NCI-H1417 treated with DMSO at 0.1 percent for 48 hours (cell line): ENCODE measurements at places on chromosomes 7 and 10.
A peak's percentile ranks its signal among the peaks of the same experiment; 100 is the strongest.

DNA sequence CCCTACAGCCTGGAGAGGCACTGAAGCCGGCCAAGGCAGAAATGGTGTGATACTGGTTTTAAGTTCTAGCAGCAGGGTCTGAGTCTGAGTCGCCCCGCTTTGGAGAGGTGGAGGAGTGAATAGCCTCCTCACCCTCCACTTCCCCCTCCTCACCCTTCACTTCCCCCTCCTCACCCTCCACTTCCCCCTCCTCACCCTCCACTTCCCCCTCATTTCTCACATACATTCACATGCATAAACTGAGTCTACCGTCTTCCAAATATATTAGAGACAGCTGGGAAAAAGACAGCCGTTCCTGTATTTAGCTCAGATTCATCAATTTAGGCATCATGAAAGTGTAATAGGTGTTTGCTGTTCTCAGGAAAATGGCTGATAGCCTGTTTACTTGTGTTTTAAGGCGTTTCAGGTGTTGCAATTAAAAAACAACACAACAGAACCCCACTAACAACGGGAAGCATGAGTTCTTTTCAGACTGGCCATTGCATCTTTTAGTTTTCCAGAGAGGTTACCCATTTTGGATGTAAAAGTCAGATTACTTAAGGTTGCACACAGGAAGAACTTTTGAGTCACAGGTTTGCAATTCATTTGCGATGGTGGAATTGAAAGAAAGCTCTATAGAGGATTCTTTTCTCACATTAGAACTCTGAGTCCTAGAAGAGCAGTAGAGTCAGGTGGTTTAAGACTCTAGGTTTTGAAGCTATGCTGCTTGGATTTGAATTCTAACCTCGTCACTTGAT lies 861 bp downstream of the NRBF2 start:
- DNase-seq, result no peak

DNA sequence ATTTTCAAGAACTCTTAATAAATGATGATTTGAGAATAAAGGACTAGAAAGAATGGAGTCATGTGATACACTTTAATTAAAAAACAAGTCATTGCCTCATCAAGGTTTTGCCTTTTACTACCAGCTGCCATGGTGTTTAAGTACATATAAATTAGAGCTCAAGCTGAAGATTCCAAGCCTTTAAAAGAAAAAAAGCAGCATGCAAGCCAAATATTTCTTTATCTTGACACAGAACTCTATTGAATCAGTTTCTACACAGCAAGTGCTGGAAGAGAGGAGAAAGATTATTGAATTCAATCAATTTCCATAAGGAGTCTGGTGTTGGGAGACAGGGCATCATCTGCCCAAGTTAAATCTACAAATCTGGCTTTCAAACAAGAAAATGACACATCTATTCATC lies 347.9 kb downstream of the WDR11 start:
- no peak for DNase-seq

GRCh38 chr10:28684157-28684985 lies 7.0 kb downstream of the BAMBI start:
- DNase-seq, result no peak

DNA sequence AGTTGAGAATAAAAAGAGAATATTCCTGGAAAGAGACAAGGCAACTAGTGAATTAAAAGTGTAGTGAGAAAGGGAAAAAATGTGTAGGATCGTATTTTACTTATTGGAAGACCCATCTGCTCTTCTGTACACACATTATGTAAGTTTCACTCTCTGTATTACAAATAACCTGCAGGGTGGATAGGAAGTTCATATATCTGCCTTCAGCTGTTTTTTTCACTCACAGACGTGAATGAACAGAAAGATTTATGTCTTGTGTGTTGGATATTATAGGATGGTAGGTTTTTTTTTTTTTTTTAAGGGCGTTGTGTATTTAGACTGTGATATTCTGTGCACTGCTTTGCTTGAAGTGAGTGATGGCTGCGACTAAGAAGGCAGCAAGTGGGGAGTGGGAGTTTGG lies 266.5 kb downstream of the AUTS2 start:
- DNase-seq, result no peak

DNA sequence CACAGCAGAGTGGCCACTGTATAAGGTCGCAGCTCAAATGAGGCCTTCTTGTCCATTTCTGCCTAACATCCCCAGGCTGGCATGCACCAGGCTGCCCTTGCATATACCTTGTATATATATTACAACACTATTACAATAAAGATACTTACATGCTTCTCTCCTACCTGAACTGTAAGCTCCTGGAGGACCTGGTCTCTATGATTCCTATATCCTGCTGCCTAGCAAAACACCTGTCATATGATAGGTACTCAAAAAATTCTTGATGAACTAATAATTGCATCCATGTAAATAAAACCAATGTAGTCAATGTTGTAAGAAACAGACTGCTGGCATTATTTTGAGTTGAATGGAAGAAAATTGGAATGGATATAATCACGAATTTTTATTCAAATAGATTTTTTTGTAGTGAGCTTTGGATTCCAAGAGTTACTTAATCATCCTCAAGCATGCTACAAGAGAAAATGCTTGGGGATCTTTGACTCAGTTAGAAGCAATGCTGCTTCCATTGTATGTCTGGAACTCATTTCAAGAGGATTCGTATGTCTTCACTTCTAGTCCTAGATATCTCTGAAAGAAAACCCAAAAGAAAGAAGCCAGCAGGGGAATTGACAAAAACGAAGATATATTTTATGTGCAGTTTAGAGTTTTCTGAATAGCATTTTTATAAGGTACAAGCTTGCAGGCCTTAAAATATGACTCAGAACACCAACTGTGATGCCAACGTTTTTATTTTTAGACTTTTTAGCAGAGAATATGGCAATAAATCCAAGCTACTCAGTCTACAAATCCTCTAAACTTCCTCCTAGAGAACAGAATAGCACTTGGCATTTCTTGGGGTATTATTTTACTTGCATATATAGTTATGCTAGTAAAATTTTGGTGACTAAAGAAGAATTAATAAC lies 53.1 kb downstream of the OSBPL3 start:
- DNase-seq, result no peak

DNA sequence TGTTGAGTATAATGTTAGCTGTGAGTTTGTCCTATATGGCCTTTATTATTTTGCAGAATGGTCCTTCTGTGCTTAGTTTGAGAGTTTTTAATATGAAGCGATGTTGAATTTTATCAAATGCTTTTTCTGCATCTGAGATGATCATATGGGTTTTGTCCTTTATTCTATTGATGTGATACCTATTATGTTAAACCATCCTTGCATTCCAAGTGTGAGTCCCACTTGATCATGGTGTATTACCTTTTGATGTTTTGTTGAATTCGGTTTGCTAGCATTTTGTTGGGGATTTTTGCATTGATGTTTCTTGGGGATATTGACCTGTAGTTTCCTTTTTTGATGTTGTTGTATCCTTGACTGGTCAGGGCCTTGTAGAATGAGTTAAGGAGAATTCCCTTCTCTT lies 166.4 kb downstream of the MLLT10 start:
- DNase-seq, result no peak

- DNase-seq, result no peak
Observed at GRCh38 chr7:100152937-100153666, 4.4 kb downstream of the LAMTOR4 start.

- peak; percentile 43 for DNase-seq
Observed at GRCh38 chr7:141072548-141073172, 1.2 kb upstream of the TMEM178B start.

GRCh38 chr10:74337330-74338016 lies 186.5 kb downstream of the ADK start:
- DNase-seq, result no peak

GRCh38 chr10:100664316-100665149 lies 80.8 kb upstream of the PAX2 start:
- DNase-seq, result no peak

DNA sequence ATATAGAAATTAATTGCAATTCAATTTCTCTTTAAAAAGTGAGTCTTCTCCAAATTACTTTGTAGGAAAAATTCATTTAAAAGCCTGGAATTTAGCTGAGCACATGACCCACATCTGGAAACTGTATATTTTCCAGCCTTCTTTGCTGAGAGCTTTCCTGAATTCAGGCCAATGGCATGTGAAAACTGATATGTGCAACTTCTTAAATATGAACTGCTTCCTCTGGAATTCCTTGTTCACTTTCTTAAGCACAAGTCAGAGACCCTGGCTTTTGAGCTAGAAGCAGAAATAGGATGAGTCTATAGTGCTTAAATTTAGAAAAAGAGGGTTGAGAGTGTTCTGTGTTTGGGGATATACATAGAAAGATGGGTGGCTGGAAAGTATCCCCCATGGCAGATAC lies 365.1 kb upstream of the MTPN start:
- DNase-seq, result no peak

DNA sequence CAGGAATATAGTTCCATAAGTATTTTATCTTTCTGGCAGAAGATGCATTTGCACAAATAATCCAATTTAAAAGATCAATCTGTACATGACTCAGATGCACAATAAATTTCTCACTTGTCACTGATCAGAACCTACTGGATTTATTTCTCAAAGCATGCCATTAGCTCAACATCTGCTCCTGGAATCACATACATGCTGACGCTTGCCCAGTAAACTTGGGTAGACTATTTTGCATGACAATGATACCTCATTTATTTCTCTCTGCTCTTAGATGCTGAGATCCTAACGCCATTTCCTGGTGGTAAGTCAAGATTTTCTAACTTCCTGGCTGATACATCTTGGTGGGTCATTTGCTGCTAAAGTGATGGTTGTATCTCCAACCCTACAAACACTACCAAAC lies 33.8 kb upstream of the C10orf120 start:
- DNase-seq, result no peak

- no peak for DNase-seq
Observed at GRCh38 chr10:127585519-127586023, 36.5 kb downstream of the NPS start.

GRCh38 chr10:3887404-3887803 lies 102.4 kb upstream of the KLF6 start:
- DNase-seq, result no peak

GRCh38 chr7:97022491-97023306 lies 1.9 kb downstream of the DLX5 start:
- no peak for DNase-seq

DNA sequence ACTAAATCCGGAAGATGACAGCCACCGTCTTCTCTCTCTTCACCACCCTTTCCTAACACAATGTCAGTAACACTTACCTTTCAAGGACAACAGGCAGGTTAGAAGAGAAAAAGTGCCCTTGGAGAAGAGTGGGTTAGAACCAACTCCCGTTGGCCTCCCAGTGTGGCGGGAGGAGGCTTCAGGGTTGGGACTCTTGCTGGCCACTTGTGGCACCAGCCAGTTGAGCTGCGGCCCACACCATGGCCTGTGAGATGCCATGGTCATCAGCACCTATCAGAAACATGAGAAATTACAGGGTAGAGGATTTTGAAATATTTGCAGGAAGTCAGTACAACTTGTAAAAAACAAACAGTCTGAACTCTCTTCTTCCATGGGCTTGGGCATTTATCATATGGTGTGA lies 93.8 kb downstream of the MKI67 start:
- no peak for DNase-seq

- no peak for DNase-seq
Observed at GRCh38 chr10:131035779-131036178, 275.7 kb downstream of the TCERG1L start.

- DNase-seq, result no peak
Observed at GRCh38 chr7:128909625-128910568, 612 bp downstream of the KCP start.

DNA sequence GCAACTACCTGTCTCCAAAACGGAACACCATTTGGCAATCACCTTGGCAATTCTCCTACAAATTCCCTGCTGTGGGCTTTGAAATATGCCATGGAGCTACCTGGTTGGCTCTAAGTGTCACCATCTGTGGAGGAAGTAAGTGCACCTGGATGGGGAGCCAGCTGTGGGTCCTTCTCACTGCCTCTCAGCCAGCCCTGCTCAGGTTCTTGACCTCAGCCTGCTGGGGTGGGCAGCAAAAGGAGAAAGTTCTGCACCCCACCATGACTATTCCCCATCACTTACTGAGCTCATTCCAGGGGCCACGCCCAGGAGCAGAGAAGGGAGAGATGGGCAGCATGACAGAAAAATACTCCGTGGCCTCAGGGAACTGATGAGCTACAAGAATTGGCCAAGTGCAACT lies 158.7 kb downstream of the TNS3 start:
- DNase-seq, result no peak

DNA sequence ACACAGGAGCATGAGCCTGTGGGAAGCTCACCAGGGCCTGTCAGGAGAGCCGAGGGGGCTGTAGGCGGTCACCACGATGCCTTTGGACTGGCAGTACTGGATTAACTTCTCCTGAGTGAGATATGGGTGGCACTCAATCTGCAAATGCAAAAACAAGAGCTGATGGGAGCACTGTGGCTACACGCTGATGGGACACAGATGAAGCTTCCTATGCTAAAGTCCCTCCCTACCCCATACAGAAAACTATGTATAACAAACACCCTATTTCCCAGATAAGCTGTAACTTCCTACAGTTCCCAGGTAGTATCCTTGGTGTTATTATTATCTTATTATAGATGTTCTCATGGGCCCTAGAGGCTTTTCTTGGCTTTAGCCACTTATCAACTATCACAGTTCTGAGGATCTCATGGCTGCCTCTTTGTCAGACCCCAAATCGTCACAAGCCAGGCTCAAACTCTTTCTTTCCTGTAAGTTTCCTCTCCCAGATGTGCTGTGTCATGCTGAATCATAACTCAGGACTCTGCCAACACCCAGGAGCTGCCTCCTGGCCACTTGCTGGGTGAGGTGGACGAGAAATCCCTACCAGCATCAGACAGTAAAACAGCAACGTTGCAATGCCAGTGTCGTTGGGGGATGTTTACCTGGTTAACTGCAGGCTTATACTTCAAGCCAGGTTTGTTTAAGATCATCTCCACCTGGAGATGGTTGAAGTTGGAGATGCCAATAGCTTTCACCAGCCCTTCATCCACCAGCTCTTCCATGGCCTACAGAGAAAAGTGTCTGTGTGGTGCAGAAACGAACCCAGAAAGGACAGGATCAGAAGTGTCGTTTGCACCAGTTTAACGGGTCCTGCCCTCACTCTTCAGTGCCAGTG lies 10.3 kb downstream of the AKR1B1 start:
- DNase-seq, result no peak

DNA sequence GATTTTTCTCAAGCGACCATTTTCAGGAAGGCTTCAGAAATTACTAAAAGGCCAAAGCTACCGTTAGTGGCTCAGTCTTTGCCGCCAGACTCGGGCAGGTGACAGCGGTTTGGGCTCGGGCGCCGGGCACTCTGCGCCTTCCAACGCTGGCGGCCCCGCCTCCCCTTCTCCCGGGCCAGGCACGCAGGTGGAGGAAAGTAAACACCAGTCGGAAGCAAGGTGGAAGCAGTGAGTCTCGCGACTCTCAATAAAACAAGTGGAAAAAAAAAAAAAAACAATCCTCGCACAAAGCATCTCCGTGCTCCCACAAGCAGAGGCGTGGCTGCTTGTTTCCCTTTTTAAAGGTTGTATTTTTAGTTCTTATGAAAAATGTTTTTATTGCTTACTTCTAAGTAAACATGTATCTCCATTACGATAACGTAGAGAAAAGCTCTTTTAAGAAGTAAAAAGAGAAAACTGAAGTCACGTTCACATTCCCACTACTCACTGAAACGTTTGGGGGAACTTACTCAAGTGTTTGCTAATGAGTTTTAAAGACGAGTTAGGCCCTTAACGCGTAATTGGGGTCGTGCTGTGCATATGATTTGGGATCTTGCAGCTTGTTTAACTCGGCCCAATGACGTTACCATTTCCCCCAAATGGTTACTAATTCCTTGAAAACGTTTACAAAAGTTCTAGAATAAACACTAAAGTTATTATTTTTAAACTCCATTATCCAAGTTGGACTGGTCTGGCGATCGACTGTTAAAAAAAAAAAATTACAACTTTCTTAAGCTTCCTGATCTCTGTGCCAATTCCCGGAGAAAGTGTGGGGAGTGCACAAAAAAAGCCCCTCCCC lies 864 bp downstream of the CDCA7L start:
- peak; percentile 42 for DNase-seq

GRCh38 chr10:79422178-79422892 lies 23.1 kb downstream of the ZCCHC24 start:
- DNase-seq, result no peak
